ENCODE measurements at places on chromosomes 16 and 17.

DNA sequence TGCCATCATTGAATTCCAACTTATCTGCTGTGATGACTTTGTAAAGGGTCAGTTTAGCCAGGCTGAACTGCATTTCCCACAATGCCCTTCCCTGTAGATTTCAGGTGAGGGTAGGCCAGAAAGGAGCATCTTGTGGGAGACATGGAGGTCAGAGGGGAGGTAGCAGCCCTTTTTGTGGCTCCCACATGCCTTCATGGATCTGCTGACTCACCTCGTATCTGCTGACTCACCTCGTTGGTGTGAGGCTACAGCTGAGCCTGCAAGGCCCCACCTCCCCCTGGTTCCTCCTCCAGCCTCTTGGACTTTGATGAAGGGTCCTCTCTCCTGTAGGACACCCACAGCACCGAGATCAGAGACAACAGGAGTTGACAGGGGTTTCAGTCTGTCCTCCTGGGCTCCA is 102.5 kb downstream of the SALL1 start:
- no peak for DNase-seq

GRCh38 chr16:55543472-55543871 is 23.0 kb upstream of the CAPNS2 start:
- DNase-seq, result peak; percentile 30

GRCh38 chr17:80478487-80479245 is 2.3 kb upstream of the NPTX1 start:
- DNase-seq, result no peak

DNA sequence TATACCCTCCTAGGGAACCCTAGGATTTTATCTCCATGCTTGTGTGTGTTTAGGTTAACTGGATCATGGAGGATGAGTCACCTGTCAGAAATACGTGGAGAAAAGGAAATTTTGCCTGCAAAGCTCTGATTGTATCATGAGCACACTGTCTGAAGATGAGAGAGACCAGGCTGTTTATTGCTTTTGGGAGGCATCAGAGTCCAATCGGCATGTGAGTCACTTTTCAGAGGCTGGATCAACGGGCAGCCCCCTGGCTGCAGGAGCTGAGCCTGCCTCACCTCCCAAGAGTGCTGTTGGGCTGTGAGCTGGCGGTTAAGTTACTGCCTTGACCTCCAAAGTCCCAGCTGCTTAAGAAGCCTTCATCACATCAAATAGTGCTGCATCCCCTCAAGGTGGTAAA is 41.5 kb upstream of the MED9 start:
- DNase-seq, result no peak

DNA sequence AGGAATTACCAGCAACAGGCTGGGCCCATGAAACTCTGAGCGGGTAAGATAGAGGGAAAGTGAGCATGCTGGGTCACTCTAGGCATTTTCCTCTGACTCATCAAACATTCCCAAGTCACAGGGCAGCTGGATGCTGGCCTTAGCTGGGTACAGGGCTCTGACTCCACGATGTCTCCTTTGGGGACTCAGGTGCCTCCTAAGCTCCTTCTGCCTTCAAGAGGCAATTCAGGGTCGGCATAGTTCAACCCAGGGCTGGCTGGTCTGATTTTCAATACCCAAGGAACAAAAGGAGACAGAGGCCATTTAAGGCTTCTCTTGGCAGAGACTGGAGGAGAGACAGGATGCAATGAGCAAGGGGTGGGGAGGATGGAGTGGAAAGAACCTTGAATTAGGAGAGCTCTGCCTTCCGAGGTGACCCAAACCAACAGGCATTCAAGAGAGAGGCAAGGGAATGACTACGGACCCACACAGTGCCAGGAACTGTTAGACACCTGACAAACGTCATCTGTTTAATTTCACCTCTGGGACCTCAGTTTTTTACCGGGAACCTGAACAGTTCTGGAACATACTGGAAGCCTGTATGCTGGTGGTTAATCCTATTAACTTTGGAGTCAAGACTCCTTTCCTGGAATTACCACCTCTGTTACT is 910 bp downstream of the WBP2 start:
- no peak for DNase-seq

DNA sequence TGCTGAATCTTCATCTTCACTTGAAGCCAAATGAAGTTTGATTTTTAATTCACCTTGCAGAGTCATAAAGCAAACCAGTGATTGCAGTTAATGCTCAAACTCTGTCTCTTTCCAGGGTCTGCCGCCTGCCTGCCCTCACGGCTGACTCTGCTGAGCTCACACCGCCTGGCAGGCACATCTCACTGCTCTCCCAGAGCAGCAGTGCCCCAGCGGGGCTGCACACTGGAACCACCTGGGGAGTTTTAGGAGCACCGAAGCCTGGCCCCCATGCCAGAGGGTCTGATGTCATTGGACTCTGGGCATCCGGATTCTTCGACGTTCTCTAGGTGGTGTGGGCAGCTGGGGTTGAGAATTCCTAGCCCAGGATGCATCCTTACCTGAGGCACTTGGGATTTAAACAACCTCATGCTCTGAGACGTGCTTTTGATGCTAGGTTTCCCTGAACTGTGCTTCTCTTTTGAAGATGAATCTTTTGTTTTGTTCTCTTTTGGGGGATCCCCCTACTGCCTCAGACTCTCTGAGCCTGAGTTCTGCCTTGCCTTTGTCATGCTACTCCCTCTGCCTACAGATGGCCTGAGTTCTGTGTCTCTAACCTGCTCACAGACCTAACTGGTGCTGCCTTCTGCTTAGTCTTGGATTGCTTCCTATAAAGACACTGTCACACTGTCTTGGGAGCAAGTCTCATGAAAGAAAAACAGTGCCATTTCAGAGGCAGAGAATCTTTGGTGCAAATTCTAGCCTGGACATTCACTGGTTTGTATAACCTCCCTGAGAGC is 438.1 kb upstream of the CCL2 start:
- no peak for DNase-seq

DNA sequence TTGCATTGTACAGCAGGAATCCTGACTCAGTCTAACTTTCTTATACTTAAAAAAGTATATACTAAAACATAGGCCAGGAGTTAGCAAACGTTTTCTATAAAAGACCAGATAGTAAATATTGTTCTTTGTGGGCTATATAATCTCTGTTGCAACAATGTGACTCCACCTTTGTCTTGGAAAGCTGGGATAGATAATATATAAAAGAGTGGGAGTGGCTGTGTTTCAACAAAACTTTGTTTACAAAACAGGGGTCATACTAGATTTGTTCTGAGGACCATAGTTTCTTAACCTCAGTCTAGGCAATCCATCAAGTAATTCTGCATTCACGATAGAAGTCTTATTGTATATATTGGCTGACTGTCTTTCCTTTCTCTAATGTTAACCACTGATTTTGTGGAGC is 9.0 kb upstream of the TBC1D3B start:
- DNase-seq, result no peak

DNA sequence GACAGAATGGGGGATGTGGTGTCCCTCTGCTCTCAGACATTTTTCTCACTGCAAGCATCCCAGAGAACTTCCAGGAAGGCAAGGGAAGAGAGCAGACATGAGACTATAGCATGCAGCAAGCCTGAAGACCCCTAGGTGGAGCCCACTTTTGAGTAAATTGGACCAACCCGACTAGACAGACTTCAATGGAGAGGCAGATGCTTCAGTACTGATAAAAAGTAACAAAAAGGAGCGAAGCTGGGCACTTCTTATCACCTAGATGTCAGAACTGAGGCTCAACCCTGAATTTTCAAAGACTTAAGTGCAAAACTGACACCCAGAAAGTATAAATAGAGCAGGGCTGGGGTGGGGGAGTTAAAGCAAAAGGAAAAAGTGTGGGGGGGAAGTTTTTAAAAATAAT is 130.8 kb downstream of the PMP22 start:
- no peak for DNase-seq

- DNase-seq, result no peak
Observed at GRCh38 chr17:75048249-75048878, 1.3 kb downstream of the KCTD2 start.

GRCh38 chr17:62572488-62572887 is 55.0 kb upstream of the MRC2 start:
- no peak for DNase-seq

- no peak for DNase-seq
Observed at GRCh38 chr16:87487361-87487924, 5.4 kb downstream of the ZCCHC14 start.

All from KBM-7 (cell line).